Activated T-helper 1 cell treated with Interleukin-2 at 50 U/mL for 16 hours (primary cell): ENCODE measurements at places on chromosomes 4 and X.

DNA sequence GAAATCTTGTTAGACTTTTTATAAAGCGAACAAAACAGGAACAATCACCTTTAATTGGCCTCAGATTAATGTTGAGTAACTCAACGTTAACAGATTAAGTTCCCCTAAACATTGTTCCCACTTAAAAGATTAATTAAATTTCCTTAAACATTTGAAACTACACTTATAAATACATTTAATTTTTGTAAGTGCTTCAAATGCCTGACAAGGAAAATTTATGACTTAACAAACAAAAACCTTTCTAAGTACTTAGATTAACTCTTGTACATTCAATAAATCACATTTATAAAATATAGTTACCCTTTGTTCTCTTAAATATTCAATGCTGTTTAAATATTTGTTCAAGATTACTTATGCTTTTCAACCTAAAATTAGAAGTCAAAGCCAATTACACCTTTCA is 39.4 kb upstream of the OCIAD2 start:
- DNase-seq: no peak

GRCh38 chrX:151790481-151791160 is 56.1 kb downstream of the CNGA2 start:
- DNase-seq: no peak

DNA sequence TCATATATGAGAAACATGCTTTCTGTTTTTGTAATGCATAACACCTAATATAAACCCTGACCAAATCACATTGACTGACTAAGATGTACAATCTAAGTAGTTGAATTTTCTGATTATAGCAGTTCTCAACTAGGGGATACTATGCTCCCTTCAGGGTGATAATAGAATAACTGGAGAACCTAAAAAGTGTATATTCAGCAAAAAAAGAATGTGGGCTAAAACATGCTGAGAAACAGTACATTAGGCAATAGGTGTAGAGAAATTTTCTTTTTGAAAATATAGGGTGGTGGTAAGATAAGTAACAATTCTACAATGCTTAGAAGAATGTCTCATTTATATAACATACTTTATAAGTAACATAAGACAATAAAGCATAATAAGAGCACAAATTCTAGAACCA is 239.6 kb downstream of the SPOCK3 start:
- DNase-seq: no peak

DNA sequence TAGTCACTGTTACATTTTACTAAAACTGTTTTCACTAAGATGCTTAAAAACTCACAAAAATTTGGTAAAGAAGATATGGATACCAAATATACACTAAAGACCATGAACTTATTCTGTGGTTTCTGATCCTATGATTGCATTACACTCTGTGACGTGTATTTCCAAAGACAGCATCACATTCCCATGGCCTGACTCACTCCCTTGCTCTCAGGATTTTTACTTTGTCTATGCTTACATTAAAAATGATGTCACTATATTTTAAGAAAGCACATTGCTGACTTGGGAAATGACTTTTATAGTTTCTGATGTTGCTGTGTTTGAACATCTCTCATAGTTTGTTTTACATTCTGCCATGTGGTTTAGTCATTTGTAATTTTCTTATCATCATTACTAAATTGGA is 327.9 kb upstream of the MAGEB18 start:
- no peak for DNase-seq

GRCh38 chr4:57190601-57191481 is 80.7 kb upstream of the IGFBP7 start:
- DNase-seq: no peak

- DNase-seq: no peak
These were observed 10.2 kb downstream of the ASIC5 start for GRCh38 chr4:155855897-155856296.

DNA sequence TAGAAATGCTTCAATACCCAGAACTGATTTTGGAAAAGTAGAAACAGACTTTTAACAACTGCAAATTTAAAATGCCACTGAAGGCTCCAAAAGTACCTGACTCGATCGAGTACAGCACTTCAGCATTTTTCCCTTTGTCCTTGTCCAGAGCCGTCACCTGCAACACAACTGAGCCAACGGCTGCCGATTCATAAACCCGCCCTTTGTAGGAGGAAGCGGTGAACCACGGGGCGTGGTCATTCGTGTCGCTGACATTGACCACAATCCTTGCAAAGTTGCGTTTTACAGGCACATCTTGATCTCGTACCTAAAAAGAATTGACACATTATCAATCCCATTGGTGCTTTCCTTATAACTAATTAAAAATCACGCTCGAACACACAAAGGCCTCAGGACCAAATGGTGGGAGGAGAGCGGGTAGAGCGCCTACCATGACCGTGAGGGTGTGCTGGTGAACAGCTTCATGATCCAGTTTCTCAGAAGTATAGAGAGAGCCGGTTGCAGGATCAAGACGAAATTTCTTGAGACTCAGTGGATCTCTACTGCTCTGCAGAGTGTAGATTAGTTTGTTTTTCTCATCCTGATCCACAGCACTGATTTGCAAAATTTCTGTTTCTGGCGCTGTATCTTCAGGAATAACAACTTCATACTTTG is 72.8 kb upstream of the MTNR1A start:
- no peak for DNase-seq

GRCh38 chrX:23592741-23593140 is 74.6 kb upstream of the PRDX4 start:
- DNase-seq: no peak

- DNase-seq: no peak
These were observed 13.9 kb upstream of the RHOH start for GRCh38 chr4:40182954-40183353.

GRCh38 chr4:152434011-152434410 is 101.9 kb downstream of the FBXW7 start:
- no peak for DNase-seq

- no peak for DNase-seq
These were observed 58.9 kb upstream of the FAM9C start for GRCh38 chrX:13103188-13103913.

DNA sequence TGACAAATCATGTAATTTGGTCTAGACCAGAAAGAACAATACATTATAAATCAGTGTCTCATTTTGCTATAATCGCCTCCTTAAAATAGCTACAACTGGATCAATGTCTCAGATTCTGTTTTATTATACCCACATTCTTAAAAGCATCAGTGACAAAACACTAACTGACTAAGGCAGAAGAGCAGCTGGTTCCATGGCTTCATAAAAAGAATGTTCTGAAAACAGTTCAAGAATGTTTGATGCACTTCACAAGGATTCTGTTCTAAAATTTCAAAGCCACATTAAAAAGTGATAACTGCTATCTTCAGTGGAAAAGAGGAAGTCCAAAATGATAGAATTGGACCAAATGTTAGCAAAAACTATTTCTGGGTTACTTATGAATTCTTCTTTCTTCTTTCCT is 69.8 kb downstream of the COL25A1 start:
- DNase-seq: no peak

- no peak for DNase-seq
These were observed 124.6 kb downstream of the NSUN7 start for GRCh38 chr4:40874331-40874730.

DNA sequence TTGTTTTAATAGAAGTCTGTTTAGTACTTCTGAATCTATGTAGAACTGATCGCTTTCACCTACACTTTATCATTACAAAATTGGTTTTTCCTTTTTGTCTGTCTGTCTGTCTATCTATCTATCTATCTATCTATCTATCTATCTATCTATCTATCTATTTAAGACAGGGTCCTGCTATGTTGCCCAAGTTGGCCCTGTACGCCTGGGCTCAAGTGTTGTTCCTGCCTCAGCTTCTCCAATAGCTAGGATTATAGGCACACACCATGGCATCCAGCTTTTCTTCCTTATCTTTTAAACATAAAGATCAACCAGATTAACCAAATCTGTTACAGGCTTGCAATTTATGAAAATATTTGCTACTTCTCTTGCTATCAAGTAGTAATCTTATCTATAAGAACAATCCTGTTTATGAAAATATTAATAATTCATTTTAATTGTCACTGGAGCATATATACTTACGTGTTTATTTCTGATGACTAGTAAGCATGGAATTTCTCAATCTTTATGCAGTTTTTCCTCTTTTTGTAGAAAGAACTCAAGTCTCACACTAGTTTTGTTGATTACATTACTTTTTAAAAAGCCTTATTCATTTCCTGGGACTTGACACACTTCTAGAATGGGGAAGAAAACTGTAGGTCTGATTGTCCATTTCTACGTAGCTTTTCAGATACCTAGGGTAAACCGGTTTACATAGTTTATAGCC is 24.5 kb downstream of the KIAA0232 start:
- DNase-seq: no peak

GRCh38 chrX:41475191-41475590 is 28.0 kb downstream of the NYX start:
- no peak for DNase-seq

GRCh38 chrX:105823092-105823455 is 735 bp downstream of the NRK start:
- no peak for DNase-seq

DNA sequence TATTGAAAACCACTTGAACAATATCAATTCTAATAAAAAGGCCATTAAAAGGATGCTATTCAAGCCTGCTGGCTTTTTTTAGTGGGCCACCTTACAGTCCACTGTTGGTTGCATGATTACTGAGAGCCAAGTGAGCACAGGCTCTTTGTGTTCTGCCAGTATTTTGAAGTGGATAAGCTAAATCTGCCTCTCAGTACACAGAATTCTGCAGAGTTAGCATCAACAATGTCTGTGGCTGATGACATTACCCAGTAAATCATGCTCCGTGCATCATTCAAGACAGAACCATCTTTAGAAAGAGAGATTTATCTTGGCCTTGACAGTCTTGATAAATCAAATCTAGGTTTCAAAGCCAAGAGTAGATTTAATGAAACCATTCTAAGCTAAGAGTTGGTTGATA is 119.0 kb upstream of the GNPDA2 start:
- no peak for DNase-seq

DNA sequence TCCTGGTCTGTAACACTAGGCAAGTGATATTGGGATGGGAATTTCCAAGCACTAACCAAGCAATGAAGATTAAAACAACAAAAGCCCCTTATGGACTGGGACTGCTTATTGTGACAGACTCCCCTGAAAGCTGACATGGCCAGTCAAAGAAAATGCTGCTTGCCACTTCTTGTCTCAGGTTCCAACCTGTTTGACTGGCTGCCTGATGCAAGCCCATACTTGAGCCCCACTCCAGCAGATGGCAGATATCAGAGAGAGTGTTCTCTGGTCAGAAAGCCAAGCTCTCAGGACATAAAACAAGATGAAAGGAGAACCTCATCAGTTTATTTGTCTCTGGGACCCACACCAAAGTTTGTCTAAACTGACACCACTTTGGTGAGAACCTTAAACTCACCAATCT is 15.5 kb upstream of the IGBP1 start:
- DNase-seq: no peak

GRCh38 chr4:176207839-176208238 is 12.5 kb upstream of the SPATA4 start:
- no peak for DNase-seq

DNA sequence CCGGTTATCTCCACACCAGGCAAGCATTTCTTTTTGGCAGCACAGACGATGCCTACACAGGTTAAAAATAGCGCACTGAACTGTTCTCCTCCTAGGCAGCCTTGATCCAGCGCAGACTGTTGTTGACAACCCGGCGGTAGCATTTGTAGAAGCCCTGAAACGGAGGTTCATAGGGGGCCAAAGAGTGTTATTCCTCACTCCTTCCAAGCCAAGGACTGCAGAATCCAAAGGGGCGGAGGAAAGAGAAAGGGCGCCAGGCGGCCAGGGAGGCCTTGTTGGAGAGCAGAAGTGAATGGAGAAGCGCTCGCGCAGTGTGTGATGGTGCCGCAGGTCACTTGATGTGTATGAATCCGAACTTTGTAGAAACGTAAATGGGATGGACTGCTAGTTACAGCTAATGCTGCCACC is 82.7 kb downstream of the TENM3 start:
- no peak for DNase-seq

GRCh38 chrX:153971450-153972367 is at the start of gene HCFC1:
Gene HCFC1 (minus strand): TSS chrX:153971818. CDS start chrX:153970840, 978 bp downstream.
- peak; percentile 86 for DNase-seq
